ENCODE measurements at places on chromosomes 6 and 20.

- no peak for DNase-seq
These were observed 29.7 kb upstream of the RNF24 start for GRCh38 chr20:4045082-4045481.

DNA sequence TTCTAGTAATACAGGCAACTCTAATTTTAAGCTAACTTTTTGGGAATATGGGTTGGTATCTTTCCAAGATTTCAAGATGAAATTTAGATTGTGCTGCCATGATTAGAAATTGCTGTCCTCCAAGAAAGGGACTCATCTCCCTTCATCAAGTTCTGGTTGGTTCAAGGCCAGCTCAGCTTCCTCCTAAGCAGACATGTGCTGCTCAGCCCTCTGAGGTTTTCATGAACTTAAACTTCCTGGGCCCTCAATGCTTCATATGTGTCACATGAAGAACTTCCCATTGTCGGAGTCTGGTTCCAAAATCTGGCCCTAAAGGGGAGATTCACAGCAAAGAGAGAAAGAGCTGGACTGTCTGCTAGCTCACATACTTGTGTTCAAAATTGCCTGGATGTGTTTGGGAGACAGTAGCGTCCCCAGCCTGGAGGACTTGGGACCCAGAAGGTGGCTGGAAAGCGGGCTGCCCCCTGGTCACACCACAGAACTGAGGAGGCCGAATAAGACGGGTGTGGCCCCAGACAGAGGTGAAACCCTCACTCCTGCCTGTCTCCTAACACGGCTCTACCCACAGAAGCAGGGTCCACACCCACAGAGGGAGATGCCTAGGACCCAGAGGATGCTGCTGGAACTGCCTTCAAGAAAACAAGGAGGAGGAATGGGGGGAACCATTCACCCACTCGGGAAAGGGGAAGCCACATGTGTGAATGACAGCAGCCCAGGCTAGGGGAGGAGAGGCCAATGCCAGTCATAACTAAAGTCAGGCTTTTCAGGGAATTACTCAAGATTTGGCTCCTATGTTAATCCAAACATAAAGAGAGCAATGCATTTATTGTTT is 54.3 kb upstream of the GPR31 start:
- DNase-seq = no peak

- DNase-seq = no peak
These were observed 92.8 kb upstream of the SASH1 start for GRCh38 chr6:148249679-148250375.

DNA sequence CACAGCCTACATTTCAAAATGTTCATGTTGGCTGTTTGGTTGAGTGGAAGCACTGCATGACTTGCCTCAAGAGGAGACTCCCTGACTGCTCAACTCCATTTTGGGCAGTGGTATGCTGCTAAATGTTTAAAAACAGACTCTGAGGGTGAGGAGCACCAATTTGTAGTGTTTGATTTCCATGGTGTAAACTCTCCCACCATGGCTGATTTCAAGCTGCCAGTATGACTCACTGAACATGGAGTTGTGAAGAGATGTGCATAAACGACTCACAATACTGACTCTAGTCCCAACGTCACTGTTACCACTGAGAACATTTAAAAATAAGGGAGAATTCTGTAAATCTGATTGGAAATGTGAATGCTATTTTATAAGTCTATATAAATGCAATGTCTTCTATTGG is 70.4 kb downstream of the BACH2 start:
- DNase-seq = no peak

GRCh38 chr6:1697688-1698351 is 88.1 kb downstream of the FOXC1 start:
- DNase-seq = no peak

DNA sequence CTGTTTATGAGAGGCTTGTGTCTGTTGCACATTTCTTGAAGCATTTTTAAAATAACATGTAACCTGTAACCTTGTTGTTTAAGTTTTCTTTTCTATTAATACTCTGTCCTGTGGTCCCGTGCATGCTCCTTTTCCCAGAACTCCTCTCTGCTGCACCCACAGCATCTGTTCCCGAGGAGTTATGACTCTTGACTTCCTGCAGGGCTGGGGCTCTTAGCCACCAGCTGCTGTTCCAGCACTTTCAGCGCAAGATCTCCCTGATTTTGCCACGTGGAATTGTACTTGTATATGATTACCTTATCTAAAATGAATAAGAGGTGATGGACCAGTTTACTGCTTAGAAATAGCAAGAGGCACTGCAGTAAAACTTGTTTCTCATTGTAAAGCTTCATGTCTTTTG is 150.6 kb downstream of the QKI start:
- DNase-seq = no peak

DNA sequence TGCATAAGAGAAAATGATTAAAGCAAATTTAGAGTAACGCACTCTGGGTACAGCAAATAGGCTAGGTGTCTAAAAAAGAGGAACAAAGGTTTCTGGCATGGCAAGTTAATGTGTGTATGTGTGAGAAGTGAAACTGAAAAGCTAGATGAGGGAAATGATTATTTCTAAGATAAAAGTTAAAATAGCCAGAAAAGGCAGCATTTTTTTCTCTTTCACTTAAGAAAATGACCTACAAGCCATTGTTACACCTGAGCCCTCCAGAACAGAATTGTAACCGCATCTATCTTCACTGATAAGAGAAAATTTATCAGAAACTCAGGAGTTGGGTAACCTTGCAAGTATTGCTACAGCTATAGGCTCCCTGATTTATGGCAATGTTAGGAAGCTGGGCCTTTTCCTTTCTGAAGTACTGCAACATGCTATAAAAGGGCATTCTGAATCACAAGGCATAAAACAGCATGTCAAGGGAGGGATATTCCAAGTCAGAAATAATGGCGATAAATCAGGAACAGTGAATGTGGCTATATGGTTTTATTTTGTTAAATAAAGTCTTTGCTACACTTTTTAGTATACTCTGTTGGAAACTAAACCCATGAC is 395.3 kb downstream of the TBC1D32 start:
- no peak for DNase-seq

DNA sequence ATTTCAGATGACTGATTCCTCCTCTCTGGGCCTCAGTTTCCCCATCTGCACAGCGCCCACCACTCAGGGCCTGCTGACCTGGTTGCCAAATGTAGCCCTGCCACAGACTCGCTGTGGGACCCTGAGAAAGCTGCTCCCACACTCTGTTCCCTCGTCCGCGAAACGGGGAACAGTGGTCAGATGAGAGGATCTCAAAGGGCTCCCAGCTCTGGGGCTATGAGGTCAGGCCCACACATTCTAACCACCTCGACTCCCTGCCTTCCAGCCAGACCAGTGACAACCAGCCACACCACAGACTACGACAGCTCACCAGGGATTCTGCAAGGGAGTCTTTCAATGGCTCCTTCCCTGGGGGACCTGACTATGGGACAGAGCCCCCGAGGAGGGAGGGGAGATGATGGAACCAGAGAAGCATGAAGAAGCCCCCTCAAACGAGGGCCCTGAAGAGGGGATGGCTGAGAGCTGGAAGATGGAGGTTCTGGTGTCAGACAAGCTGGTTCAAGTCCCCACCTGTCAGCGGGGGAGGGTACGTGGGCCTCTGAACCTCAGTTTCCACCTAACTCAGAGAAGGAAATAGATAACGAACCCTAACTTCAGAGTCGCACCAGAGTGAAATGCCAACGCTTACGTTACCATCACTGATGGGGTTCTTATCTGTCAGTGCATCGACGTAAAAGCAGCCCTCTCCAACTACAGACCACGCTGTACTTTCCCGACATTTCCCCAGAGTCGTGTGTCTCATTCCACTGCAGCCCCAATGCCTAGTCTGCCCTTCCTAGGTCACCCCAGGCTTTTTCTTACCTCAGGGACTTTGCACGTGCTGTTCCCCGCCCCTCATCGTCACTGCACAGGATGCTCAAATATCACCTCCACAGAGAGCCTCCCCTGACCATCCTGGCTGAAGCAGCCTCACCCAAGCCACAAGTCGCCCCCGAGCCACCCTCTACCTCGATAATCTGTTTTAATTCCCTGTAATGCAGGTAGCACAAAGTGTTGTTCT is 60.5 kb downstream of the PREX1 start:
- no peak for DNase-seq

DNA sequence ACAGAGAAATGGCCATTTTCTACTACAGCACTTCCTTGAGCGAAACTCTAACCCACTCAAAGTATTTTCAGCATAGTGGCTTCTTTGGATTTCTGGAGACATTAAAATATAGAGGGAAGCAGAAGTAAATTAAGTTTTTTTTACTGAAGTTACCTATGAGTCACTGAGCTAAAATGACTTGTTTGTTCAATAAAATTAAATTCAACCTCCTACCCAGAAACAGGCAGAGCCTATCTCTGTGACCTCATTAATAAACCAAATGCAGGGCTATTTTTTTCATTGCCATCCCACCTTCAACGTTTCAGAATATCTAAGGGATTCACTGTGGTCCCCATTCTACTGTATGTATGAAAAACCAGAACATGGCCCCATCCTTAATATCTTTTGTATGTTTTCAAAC is 133.0 kb downstream of the MTFR2 start:
- no peak for DNase-seq

DNA sequence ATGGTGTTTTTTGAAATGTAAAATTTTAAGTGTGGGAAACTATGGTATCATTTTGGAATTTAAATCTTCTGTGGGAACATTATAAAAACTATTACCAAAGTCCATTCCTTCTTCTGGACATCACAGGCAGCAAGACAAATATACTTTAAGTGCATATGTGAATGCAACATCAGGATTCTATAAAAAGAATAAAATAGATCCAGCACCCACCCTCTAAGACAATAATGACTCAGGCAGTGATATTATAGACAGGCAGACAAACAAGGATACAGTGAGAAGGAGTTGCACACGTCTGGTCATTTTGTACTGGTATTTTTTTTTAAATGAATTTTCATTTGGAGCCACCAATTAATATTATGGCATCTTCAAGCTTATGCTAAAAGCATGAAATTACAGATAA is 21.1 kb upstream of the NEDD9 start:
- DNase-seq = no peak

GRCh38 chr6:136790411-136791295 is 1.6 kb downstream of the MAP3K5 start:
- DNase-seq = no peak

- DNase-seq = no peak
These were observed 5.5 kb upstream of the TFAP2D start for GRCh38 chr6:50707652-50708300.
